H54 (cell line): ENCODE measurements at places on chromosomes 13 and 19.

- DNase-seq, result no peak
Observed at GRCh38 chr19:44847144-44848035, 1.3 kb downstream of the NECTIN2 start.

DNA sequence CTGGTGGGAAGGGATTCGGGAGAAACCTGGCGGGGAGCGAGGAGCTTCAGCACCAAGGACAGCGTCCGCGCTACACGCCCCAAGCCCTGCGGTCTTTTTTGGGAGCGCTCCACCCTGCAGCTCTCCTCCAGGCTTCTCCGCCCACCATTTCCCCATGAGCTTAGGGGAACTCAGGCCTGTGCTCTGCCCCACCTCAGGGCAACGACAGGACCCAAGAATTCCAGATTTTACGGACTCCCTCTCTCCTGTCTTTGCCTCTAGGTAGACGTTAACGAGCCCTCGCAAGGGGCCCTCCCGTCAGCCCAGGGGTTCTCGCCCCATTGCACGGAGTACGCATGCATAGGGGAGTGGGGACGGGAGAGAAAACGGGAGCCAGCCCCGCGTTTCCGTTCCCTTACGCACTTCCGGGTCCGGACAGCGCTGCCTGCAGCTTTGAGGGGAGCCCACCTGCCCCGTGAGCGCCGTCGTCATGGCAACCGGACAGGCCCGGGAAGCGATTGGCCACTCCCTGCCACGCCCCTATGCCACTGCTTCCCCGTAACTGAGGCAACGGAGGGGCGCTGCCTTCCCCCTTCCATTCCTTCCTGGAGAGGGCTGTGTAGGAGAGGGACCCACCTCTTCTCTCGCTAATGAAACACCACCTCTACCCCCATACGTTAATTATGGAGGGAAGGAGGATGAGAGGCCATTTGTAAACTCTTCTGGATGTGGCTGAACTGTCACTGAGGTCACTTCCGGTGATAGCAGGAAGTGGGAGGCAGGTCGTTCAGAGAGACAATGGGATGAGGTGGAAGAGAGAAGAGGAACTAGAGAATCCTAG, 20.8 kb downstream of the NOVA2 start:
- DNase-seq, result no peak

DNA sequence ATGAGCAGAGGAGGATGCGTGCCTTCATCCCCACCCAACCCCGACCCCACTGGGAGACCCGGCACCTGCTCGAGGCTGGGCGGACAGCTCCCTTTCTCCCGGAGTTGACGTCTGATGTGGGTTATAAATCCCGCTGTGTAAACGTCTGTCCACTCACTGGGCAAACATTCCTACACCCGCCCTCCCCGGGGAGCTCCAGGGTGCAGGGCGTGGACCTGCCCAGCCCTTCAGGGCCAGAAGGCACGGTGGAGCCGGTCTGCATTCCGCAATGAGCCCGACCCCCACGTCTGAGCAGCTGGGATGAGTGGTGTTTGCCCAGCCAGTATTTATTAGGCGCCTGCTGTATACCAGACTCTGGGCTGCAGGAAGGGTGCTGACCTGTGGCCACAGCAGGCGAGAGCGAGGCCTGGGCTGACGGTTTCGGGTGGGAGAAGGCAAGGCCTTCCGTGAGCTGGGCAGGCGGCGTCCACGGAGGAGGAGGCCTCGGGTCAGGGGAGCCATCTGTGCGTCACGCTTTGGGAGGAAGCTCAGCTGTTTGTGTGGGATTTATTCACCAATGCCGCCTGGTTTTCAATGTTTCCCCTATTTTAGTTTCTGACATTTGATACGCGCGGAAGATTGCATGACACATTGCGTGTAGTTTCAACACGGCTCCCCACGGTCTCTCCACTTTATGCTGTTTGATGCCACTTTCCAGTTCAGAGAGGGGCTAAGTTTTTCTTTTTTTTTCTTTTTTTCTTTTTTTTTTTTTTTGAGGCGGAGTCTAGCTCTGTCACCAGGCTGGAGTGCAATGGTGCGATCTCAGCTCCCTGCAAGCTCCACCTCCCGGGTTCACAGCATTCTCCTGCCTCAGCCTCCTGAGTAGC, 2.0 kb downstream of the MISP start:
- peak; percentile 97 for DNase-seq

DNA sequence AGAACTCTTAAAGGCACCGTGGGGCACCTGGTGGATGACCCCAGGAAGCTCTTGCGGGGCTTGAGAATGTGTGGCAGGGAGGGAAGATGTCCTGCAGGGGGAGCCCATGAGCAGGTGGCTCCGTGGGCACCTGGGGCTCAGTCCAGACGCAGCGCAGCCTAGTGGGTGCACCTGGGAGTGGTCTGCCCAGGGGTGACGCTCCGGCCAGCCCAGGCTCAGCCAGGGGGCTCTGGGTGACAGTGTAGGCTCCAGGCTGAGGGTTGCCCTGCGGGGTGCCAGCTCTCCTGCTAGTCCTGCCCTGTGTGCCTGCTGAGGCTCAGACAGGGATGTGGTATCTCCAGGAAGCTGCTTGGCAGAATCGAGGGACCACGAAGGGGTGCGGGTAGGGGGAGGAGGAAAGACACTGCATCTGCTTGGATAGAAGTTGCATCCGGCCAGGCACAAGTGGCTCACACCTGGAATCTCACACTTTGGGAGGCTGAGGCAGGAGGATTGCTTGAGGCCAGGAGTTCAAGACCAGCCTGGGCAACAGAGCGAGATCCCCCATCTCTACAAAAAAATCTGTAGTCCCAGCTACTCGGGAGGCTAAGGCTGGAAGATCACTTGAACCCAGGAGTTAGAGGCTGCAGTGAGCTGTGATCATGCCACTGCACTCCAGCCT, 15.0 kb upstream of the PGLS start:
- DNase-seq, result peak; percentile 76

DNA sequence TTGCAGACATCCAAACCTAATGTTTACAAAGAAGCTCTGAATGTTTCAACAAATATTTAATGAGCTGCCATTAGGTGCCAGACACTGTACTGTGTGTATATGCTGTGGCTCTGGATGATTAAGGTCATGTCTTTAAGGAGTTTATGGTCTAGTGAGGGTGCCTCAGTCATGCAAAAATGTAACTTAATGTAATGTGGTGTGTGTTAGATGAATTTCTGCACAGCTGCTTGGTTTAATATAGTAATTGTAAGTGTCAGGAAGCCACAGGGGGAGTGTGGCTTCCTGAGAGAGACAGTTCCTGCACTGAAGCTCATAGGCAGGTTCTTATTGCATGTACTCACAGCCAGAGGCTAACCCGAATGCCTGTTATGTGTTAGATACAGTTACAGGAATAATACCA, 43.3 kb downstream of the SPATA13 start:
- no peak for DNase-seq

DNA sequence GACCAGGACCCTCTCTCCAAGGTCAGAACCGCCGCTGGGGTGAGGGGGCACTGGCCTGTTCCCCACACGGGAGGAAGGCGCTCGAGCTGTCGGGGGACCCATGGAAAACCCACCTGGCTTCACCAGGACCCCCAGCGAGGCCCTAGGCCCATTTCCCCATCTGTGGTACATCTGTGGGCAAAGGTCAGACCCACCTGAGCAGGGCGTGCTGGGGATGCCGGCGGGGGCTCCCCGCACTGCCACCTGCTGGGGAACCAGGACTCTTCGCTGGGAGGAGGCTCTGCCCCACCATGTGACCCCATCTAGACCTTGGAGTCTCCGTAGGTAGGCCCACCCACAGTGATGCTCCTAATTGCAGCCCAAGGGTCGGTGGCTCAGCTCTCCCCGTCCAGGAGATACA, 511 bp downstream of the WDR88 start:
- DNase-seq, result no peak

GRCh38 chr13:79231887-79232286, 174.2 kb downstream of the RBM26 start:
- DNase-seq, result no peak

GRCh38 chr19:34430738-34431625, 2.8 kb downstream of the UBA2 start:
- DNase-seq, result peak; percentile 35

DNA sequence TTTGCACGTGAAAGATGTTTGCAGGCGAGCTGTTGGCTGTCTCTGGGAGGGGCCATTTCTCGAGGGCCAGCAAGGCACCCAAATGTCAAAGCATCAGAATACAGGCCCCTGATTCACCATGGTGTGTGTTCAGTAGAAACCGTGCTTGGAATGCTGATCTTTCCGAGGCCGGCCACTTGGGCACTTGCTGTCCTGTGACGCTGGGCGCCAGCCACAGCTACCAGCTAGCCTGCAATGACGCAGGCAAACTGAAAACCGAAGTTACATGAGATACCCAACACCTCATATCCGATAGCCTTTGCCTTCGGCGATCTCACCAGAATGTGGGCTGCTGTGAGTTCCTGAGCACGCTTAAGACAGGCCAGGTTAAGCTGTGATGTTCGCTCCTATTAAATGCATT, 12.0 kb downstream of the THOP1 start:
- no peak for DNase-seq
